ENCODE measurements at places on chromosomes 5 and 9. TPM values are rescaled to one million over a fixed set of nuclear protein-coding genes. Genes with fewer than 3 reads are reported as not detected.

- no peak for DNase-seq
These were observed 96.2 kb downstream of the OLFM1 start for GRCh38 chr9:135183528-135184180.

Gene TMEM215
- total RNA-seq: not detected

- no peak for DNase-seq
These were observed 126.7 kb upstream of the ZNF608 start for GRCh38 chr5:124873188-124873587.

DNA sequence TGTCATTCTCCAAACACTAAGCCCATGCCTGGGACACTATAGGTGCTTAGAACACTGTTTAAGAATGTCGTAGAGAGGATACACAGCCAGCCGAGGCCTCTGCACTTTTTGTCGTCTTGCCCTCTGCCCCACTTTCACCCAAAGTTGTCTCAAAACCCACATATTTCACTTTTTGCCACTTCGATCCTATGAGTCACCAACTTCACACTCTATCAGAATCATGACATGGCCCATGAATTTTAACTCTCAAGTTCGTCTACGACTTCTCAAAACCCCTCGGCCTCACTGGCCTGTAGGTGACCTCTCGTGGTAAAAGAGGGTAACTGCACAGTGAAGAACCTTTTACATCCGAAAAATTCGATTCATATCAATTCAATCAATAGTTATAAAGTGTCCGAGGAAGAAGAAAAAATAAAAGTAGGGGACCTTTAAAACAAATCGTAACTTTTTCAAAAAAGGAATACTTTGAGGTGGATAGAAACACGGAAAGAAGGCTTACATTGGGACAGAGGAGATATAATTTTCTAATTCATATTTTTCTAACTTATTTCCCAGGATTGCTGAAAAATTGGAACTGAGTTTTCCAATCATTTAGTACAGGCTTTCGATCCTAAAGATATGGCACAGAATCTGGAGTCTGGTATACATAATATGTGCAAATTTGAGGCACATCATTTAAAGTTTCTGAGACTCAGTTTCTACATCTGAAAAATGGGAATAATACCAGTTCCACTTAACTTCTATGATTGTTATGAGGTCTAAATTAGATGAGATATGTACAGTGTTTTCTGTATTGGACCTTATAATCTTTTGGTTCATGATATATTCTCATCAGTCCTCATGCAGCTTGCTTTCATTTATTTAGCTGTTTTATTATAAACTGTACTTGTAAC lies 122.6 kb downstream of the APBA1 start:
- no peak for DNase-seq

- no peak for DNase-seq
These were observed 35.7 kb downstream of the DPYSL3 start for GRCh38 chr5:147474140-147474539.

- DNase-seq: no peak
These were observed 265.5 kb upstream of the ADAMTSL1 start for GRCh38 chr9:18208166-18209059.

DNA sequence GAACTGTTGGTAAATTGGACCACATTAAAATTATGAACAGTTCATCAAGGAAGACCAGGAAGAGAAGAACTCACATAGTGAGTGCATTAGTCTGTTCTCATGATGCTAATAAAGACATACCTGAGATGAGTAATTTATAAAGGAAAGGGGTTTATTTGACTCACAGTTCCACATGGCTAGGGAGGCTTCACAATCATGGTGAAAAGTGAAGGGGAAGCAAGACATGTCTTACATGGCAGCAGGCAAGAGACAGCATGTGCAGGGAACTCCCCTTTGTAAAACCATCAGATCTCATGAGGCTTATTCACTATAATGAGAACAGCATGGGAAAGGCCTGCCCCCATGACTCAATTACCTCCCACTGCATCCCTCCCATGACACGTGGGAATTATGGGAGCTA lies 135.9 kb upstream of the MAN2A1 start:
- DNase-seq: no peak

DNA sequence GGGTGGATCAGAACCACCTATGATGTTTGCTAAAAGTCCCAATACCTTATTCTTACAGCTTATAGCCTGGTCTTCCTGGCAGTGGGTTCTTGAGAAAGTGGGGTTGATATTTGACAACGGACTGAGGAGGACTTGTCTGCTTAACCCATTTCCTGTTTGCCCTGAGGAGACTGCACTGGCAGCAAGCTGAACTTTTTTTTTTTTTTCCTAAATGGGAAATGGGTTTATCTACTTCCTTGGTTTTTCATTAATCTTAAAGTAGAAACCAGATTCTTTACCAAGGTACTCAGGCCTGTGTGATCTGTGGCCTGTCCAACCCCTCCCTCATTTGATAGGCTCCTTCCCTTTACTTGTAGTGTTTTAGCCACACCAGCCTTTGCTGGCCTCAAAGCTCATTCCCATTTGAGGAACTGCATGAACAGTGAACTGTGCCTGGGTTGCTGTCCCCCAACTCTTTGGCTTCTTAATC lies 47.1 kb downstream of the C9orf57 start:
- no peak for DNase-seq

Gene MATR3
- 115 TPM for total RNA-seq

DNA sequence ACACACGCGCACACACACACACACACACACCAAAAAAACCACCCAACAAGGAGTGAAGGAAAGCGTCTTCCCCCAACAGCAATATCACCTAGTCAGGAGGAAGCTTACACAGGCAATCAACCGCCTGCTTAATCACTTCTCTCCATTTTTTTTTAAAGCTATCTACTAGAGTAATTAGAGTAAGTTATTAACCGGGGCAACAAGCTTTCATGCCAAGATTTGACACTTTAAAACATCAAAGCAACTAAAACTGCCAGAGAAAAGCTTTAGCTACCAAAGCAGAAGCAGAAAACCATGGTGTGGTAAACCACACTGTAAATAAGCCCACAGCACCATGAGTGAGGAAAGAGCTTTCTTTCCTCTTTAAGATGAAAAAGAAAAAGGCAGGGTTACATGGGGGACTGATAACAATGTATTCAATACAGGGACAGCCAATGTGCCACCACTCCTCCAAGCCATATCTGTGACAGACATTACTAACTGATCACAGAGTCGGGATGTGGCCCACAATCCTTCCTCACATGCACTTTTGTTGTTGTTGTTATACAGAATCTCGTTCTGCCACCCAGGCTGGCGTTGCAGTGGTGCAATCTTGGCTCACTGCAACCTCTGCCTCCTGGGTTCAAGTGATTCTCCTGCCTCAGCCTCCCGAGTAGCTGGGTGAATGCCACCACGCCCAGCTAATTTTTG lies 282.1 kb downstream of the CRB2 start:
- DNase-seq: no peak

Gene IGFBPL1
- total RNA-seq: not detected

Gene ORM2
- total RNA-seq: 15.6 TPM

DNA sequence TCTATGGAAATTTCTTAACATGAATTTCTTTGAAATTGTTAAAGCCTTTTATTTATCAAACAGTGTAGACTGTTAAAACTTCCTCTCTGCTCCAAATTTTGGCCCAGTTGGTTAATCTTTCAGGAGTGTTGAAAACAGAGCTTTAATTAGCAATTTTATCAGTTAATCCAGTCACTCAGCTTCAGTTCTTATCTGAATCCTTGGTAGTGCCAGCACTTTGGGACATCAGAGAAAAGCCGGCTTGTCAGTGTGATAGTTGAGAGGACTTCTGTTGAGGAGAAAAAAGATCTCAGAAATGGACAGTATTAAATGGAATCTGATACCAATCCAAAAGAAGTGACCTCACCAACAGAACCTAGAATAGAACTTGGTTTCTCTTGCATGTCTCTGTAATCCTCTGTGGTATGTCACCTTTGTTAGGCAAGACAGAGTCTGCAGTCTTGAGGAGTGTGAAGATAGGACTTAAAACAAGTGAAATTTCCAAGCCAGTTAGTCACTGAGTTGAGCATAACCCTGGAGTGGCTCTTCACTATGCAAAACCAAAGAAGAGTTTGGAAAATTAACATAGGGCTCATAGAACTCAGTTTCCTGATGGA lies 251.8 kb downstream of the NNT start:
- no peak for DNase-seq

GRCh38 chr5:62578540-62578939 lies at the start of gene LRRC70:
Gene LRRC70 (plus strand): TSS chr5:62578819. CDS start chr5:62579439, 620 bp downstream.
- DNase-seq: no peak

Gene CYFIP2
- total RNA-seq: 5.9 TPM

DNA sequence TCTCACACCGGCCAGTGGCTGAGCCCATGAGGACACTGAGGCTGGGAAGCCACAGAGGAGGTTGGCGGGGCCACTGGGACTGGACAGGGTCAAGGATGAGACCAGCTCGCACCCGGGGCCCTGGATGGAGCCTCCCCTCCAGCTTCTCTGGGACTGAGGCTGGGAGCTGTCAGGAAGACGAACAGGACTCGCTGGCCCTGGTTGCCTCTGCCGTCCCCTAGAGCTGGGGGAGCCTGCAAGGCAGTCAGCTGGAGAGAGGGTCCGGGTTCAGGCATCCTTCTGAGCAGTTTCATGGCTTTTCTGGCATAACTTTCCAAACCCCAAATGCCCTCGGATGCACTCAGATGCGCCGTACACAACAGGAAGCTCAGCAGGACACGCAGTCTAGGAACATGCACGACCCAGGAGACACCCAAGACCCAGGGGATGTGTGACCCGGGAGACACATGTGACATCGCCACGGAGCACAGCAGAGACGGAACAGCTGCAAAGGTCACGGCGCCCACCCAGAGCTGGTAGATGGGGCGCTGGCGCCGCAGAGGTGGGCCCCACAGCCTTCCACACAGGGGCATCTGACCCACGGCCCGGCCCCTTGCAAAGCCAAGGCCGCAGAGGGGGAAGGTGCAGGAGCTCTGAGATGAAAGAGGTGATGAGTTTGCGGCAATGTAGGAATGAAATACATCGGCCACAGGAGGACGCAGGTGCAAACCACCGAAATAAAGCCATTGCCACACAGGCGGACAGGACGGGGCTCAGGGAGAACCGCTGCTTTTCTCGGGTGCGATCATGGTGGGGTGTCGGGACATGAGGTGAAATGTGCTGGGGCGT lies 17.1 kb downstream of the TPPP start:
- no peak for DNase-seq

GRCh38 chr5:168860081-168860480 lies 280.9 kb upstream of the PANK3 start:
- no peak for DNase-seq

Gene ADGRD2
- not detected for total RNA-seq

GRCh38 chr5:33556330-33557328 lies 115.9 kb downstream of the TARS1 start:
- no peak for DNase-seq

GRCh38 chr5:158769079-158769478 lies 330.6 kb downstream of the EBF1 start:
- DNase-seq: no peak

Gene MCTP1
- 5.4 TPM for total RNA-seq

DNA sequence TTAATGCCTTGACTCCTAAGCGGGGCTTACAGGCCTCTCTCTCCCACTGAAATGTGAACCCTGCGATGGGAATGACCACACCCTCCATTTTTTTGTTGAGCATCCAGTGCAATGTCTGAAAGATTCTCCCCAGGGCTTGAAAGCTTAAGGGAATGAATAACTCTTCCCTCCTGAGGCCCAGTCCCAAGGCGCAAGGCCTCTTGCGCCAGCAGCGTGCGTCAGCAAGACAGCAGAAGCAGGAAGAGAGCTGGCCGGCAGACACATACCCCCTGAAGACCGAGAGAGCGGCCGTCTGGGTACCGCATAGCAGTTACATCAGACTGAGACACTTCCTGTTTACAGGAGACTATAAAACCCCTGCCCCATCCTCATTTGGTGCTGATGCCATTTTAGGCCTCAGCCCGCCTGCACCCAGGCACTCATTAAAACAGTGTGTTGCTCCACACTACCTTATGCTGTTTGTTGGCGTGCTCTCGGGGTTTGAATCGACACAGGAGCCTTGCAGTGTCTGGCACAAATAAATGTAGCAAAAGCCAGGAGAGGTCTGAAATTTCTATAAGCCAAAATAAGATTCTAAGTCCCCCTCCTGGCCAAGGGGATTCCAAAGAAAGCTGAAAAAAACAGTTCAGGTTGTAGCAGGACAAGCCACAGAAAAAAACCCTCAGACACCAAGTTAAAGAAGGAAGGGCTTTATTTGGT lies 62.3 kb downstream of the GDNF start:
- no peak for DNase-seq

DNA sequence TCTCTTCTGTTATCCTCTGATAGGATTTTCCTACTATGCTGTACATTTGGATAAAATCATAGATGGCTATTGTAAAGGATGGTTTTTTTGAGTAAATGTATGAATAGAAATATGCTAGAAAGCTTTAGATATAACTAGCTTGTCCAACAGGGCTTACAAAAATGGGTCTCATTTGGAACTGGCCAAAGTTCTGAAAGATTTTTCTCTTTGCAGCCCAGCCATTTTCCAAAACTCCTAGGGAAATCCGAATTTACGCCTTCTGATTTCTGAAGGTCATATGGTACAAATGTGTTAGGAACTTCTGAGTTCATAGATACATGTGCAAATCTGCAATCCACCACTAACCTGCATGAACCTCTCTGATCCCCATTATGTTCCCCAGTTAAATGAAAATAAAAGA lies 603.9 kb upstream of the C9orf72 start:
- no peak for DNase-seq

GRCh38 chr5:5062525-5063302 lies 77.4 kb upstream of the ADAMTS16 start:
- no peak for DNase-seq

GRCh38 chr5:159821461-159821940 lies 94.8 kb upstream of the ADRA1B start:
- DNase-seq: no peak

- no peak for DNase-seq
These were observed 63.4 kb downstream of the ANKRD33B start for GRCh38 chr5:10627160-10627701.

- DNase-seq: no peak
These were observed 2.8 kb downstream of the IL6ST start for GRCh38 chr5:55991768-55992486.

DNA sequence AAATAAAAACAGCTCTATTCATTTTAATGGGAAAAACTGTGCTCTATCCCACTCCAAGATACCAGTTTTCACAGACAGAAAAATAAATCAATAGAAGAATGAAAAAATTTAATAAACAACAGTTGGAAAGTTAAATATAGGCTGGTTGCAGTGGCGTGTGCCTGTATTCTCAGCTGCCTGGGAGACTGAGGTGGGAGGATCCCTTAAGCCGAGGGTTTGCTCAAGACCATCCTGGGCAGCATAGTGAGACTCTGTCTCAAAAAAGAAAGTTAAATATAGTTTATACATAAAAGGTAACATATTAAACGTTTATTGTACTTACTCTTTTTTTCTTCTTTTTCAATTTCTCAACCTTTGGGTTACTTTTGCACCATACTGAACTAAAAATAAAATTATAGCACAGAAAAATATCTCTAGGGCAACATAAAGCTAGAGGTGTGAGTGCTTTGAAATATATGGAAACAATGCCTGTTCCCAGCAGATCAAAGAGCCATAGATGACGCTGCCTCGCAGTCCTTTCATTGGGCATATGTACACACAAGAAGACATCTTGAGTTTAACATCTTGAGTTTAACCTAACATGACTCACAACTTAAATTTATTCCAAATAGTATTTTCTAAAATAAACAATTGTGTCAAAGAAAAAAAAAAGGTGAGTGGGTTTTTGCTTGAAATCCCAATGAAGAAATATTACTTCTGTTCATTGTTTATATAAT lies 25.7 kb upstream of the KLF9 start:
- DNase-seq: no peak
